Renal cortex interstitium (tissue), 15 donors: ENCODE measurements at places on chromosomes 12 and 14. TPM values are rescaled to one million over a fixed set of nuclear protein-coding genes. Genes with fewer than 3 reads are reported as not detected.

Gene VDR
- 4.8 TPM for polyA plus RNA-seq

Gene TMEM19
- polyA plus RNA-seq, result 33.5 TPM

Gene PLEK2
- polyA plus RNA-seq, result 1.5 TPM

Gene ART4
- polyA plus RNA-seq, result 0.21 TPM

Gene DNAJC22
- polyA plus RNA-seq, result 26.7 TPM

Gene LRP1-AS
- not detected for polyA plus RNA-seq

Gene NRIP2
- 31.1 TPM for polyA plus RNA-seq

Gene CAMKK2
- 37.0 TPM for polyA plus RNA-seq

Gene KRT72
- not detected for polyA plus RNA-seq

Gene OR4K5
- not detected for polyA plus RNA-seq

Gene ADAMTS20
- 0.81 TPM for polyA plus RNA-seq

Gene BBS10
- 34.4 TPM for polyA plus RNA-seq

Gene ATXN3
- 27.6 TPM for polyA plus RNA-seq

Gene DHRS2
- polyA plus RNA-seq, result 30.8 TPM

Gene PKP2
- 28.8 TPM for polyA plus RNA-seq

Gene TMEM229B
- polyA plus RNA-seq, result 2.2 TPM

Gene FBLN5
- polyA plus RNA-seq, result 166 TPM

Gene ALDH1L2
- 0.53 TPM for polyA plus RNA-seq

Gene SPATS2
- polyA plus RNA-seq, result 52.7 TPM

Gene BIN2
- 3.9 TPM for polyA plus RNA-seq

Gene MAP3K12
- 42.5 TPM for polyA plus RNA-seq

Gene OR4N5
- not detected for polyA plus RNA-seq

Gene MYF6
- polyA plus RNA-seq, result 0.12 TPM

Gene LRTM2
- polyA plus RNA-seq, result 0.30 TPM

Gene OVCH1
- 0.67 TPM for polyA plus RNA-seq

Gene FOXN4
- 2.2 TPM for polyA plus RNA-seq

Gene ASCL1
- 0.22 TPM for polyA plus RNA-seq

Gene SLC6A15
- 0.76 TPM for polyA plus RNA-seq

Gene OLR1
- 1.3 TPM for polyA plus RNA-seq

Gene SERPINA9
- polyA plus RNA-seq, result not detected

Gene CCDC196
- polyA plus RNA-seq, result 0.18 TPM

Gene TAS2R46
- polyA plus RNA-seq, result not detected

Gene BCAT1
- polyA plus RNA-seq, result 51.0 TPM

Gene IPO8
- polyA plus RNA-seq, result 57.5 TPM

Gene RNFT2
- polyA plus RNA-seq, result 4.1 TPM

Gene HOMEZ
- 29.8 TPM for polyA plus RNA-seq

Gene BCL11B
- polyA plus RNA-seq, result 2.4 TPM

Gene TAS2R7
- polyA plus RNA-seq, result not detected

Gene USP44
- polyA plus RNA-seq, result 2.6 TPM
